ENCODE measurements at places on chromosomes 1 and 21.

- DNase-seq, result no peak
Measured at GRCh38 chr1:35726450-35727433, 8.1 kb upstream of the C1orf216 start.

GRCh38 chr1:96104506-96104905, 617.1 kb upstream of the PTBP2 start:
- DNase-seq, result no peak

GRCh38 chr1:162918151-162918754, 57.3 kb upstream of the CCDC190 start:
- DNase-seq, result no peak

DNA sequence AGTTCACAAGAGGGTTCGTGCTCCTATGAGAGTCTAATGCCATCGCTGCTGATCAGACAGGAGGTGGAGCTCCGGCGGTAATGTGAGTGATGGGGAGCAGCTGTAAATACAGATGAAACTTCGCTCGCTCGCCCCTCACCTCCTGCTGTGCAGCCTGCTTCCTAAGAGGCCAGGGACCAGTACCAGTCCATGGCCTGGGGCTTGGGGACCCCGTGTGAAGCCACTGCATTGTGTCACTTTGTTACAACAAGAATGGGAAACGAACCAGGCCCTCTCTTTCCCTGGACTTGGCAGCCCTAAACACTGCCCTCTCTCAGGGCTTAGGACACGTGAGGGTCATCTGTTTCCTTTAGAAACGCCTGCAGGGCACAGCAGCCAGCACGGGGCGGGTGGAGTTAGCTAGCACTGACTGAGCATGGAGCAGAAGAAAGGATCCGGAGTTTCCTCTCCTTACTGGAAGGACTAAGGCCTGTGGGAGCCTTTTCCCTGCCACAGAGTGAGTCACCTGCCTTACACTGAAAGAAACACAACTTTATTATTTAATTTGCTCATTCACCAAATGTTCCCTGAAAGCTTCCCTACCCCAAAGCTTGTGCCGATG, 185.2 kb upstream of the TMEM51 start:
- DNase-seq, result no peak

GRCh38 chr1:59178339-59179187, 118.3 kb upstream of the FGGY start:
- no peak for DNase-seq

DNA sequence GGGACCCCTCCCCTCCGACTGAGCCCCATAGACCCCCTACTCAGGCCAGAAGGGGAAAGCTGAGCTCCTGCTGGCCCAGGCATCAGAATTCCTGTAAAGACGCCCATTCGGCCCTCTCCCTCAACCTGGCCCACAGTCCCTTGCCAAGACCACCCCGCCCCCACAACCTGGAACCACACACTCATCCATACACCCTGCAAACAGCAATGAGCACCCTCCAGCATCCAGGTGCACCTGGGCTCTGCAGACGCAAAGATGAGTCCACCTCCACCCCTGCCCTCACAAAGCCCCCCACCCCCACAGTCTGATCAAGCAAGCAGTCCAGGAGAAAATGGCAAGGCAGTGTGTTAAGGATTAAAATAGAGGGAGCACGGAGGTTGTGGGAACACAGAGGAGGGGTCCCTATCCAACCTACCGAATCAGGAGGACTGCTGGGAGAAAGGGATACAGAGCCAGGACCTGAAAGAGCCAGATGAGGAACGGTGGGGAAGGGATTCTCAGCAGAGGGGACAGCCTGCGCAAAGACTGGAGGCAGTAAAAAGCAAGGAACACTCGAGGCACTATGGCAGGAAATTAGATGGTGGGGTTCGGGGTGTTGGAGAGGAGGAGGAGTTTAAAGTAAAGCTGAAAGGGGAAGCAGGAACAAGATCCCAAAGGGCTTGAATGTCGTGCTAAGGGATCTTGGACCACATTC, 67.3 kb upstream of the LAPTM5 start:
- DNase-seq, result no peak

DNA sequence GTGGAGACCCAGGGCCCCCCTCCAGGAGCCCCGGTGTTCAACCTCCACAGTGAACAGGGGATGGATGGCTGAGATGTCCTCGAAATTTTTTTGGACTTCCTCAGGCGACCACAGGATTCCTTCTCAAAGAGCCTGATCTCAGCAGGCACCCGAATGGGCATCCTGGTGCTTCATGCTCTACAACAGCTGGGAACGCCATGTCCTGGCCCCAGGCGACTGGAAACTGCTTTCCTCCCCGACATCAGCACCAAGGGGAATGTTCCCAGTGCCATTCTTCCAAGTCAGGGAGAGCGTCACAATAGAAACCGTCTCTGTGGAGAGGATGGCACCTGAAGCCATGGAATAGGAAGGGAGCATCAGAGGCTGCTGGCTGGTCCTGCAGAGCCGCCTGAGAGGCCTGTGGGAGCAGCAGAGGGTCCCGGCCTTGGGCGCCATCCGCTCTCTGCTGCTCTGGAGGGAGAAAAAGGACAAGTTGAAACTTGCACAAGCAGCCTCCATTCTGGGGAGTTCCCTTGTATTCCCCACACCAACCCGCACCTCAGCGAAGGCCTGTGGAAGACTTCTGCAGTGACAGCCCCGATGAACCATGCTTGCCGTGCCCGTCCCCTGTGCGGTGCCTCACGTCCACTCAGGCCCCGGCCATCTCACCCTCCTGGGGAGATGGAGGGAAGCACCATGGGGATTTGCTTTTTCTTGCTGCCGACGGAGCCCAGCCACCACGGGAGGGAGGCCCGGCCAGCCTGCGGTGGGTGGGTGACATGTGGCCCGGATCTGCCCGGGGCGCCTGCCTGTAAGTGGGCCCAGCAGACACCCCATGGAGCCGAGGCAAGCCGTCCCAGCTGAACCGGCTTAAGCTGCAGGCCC, 2.3 kb upstream of the ADARB1 start:
- no peak for DNase-seq

- DNase-seq, result no peak
Measured at GRCh38 chr1:29645586-29645985, 409.3 kb downstream of the PTPRU start.

- DNase-seq, result no peak
Measured at GRCh38 chr21:35150562-35151226, 101.6 kb upstream of the RUNX1 start.

DNA sequence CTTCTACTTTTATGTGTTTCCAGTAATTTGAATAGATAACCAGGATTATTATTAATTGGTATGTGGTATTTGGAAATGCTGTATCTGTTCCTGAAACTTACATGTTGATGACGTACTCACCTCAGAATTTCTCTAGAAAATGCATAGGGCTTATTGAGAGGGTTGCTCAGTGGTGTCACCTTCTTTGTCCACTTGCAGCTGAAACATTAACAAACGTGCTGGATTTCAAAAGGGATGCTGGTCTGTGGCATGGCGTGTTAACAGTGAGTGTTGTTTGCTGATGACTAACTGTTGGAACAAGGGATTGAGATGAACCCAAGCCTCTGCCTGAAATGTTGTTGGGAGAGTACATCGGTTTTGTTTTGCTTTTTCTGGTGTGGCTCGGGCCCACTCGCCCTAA, 67.9 kb downstream of the S100B start:
- DNase-seq, result no peak

Measured in DMS 273 treated with DMSO at 0.1 percent for 48 hours (cell line).